Inflammatory macrophage (primary cell): ENCODE measurements at places on chromosomes 6 and 20.

- peak; percentile 48 for DNase-seq
Measured at GRCh38 chr6:111482188-111482958, 645 bp downstream of the REV3L start.

GRCh38 chr6:138562691-138563090 lies 63.4 kb upstream of the NHSL1 start:
- DNase-seq: no peak

- no peak for DNase-seq
Measured at GRCh38 chr6:124688369-124688768, 273.9 kb upstream of the RNF217 start.

GRCh38 chr20:6999381-6999780 lies 231.9 kb downstream of the BMP2 start:
- no peak for DNase-seq

- DNase-seq: no peak
Measured at GRCh38 chr6:117600008-117600743, 2.1 kb downstream of the GOPC start.

GRCh38 chr6:136975089-136975715 lies 53.1 kb downstream of the SLC35D3 start:
- DNase-seq: no peak

DNA sequence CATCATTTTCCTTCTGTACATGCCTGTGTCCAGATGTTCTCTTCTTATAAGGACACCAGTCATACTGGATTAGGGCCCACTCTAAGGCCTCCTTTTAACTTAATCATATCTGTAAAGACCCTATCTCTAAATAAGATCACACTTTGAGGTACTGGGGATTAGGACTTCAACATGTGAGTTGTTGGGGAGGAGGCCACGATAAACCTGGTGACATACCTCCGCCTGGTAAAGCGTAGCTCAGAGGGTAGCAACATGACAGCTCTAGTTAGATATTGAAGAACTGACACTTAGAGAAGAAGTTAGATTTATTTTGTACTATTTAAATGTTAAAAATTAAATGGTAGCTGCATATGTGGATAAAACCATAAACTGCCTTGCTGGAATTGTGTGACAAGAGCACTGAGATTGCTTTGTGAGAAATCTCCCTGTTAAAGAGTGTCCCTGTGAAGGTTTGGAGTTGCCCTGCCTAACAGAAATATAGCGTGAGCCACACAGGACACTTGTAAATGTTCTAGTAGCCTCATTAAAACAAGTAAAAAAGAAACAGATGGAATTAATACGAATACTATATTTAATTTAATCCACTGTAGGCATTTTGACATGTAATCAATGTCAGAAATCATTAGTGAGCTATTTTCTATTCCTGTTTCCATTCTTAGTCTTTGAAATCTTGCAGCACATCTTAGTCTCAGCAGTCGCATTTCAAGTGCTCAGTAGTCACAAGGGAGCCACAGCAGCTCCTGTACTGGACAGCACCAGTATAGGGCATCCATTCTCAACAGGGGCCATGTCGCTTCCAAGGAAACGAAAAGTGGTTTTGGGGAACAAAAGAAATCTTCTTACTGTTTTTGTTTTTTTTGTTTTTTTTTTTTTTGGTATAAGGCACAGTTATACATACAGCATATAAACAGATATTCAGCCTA lies 13.4 kb downstream of the PLCB1 start:
- DNase-seq: no peak

DNA sequence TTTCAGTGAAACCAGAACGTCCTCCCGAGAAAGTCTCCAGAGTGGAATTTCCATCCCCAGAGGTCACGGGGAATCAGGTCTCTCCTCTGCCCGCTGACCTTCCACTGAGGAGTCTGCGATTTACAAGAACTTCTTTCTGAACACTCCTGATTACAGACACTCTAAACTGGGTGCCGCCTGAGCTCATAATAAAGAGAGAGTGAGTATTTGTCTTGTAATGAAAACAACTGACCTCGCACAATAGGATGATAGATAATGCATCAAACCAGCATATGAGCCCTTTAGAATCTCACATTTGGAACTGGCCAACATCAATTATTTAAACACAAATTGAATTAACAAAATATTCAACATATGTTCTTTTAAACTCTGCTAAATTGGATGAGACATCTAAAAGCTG lies 47.5 kb downstream of the DLL1 start:
- no peak for DNase-seq

- DNase-seq: no peak
Measured at GRCh38 chr6:92748131-92748530, 671.2 kb downstream of the EPHA7 start.

- no peak for DNase-seq
Measured at GRCh38 chr6:102670735-102671134, 1277.2 kb downstream of the GRIK2 start.

DNA sequence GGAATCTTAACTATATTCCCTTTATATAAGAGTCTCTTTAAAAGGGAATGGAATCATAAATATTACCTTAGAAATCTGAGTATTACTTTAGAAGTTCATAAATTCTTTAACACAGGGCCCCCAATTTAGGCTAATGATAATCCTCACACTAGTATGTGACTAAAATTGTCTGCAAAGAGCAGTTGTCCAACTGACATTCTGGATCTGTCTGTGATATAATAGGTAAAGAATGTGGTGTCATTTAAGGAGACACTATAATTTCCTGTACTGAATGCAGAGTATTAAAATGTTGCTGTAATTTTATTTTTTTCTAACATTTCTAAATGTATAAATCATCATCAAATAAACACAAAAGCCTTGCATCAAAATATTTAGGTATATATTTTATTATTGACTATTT lies 128.5 kb upstream of the DST start:
- no peak for DNase-seq

GRCh38 chr6:108715832-108716231 lies 132.4 kb upstream of the ARMC2 start:
- DNase-seq: no peak

GRCh38 chr20:4567170-4567569 lies 154.5 kb upstream of the PRND start:
- peak; percentile 43 for DNase-seq

- DNase-seq: no peak
Measured at GRCh38 chr6:141986457-141986856, 146.3 kb upstream of the GJE1 start.

- DNase-seq: peak; percentile 23
Measured at GRCh38 chr6:112040956-112041355, 12.9 kb upstream of the CCN6 start.

- DNase-seq: peak; percentile 96
Measured at GRCh38 chr20:50112512-50113419, at the start of gene UBE2V1. Gene UBE2V1 (minus strand): TSS chr20:50113150. CDS start chr20:50113128, 22 bp downstream.

DNA sequence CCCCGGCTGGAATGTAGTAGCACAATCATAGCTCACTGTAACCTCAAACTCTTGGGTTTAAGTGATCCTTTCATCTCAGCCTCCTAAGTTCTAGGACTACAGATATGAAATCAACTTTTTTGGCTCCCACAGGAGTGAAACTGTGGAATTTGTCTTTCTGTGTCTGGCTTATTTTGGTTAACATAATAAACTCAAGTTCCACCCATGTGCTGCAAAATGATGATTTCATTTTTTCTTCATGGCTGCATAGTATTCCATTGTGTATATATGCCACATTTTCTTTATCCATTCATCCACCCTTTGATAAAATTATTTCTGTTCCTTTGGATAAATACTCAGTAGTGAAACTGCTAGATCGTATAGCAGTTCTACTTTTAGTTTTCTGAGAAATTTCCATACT lies 29.9 kb downstream of the RNGTT start:
- no peak for DNase-seq

DNA sequence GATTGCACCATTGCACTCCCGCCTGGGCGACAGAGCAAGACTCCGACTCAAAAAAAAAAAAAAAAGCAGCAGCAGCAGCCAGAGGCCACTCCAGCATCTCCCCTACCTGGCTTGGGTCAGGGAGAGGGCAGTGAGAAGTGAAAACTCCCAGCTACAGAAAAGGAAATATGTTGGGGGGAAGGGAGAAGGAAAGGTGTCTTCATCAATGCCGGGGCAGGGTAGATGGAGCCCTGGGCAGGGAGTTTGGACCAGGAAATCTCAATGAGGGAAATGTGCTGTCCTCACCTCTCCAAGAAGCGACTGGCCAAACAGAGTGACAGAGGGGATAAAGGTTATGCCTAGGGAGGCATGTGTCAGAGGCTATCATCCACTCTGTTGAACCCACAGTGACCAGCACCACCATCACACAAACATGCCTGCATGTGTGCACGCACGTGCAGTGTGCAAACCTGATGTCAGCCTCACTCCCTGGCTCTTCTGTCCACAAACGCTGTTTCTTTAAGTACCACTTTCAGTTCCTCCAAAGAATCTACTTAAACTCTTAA lies 887 bp upstream of the AIF1 start:
- DNase-seq: peak; percentile 66

DNA sequence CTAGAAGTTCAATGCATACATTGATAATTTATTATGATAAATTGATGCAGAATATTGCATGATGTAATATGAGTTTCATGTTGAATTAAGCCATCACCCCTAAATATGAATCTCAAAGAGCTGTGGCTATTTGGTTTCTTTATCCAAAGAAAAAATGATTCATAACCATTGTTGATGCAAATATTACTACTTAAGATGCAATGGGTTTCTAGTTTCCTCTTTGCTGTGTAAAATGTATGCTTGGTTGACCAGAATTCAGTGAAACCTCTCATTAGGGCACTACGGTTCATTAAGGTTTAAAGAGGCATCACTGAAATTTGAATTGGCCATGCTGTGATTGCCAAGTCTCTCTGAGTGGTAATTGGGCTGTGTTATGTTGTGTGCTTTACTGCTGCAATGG lies 492.5 kb upstream of the FLRT3 start:
- DNase-seq: no peak
